IPS-NIHi11 (cell line): ENCODE measurements at places on chromosomes 6 and 20.

DNA sequence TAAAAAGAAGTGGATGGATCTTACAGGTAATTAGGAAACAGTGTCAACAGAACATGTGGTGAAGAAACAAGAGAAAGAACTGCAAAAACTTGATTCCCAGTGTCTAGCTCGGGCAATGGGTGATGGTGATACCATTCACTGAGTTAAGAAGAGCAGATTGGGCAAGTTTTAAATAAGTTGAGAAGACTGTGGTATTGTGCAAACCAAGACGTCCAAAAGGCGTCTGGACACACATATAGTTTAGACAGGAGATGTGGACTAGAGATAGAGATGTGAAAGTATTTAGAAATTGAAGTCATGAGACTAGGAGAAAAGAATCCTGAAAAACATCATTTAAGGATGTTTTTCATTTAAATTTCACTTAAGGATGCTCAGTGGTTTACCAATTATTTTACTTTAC is 53.9 kb downstream of the CDK19 start:
- no peak for DNase-seq

DNA sequence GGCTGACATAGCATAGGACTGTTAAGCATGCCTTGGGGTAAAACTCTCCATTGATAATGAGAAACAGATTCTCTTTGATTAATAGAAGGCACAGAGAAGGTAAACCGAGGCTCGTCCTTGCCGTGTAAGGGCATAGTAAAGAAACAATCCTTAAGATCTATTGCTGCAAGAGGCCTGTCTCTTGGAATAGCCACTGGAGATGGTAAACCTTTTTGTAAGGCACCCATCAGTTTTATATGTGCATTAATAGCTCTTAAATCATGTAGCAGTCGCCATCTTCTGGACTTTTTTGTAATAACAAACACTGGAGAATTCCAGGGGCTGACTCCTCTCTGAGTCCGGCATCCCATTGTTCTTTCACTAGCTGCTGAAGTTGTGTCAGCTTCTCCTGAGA is 8.4 kb upstream of the ABHD12 start:
- peak; percentile 57 for DNase-seq

DNA sequence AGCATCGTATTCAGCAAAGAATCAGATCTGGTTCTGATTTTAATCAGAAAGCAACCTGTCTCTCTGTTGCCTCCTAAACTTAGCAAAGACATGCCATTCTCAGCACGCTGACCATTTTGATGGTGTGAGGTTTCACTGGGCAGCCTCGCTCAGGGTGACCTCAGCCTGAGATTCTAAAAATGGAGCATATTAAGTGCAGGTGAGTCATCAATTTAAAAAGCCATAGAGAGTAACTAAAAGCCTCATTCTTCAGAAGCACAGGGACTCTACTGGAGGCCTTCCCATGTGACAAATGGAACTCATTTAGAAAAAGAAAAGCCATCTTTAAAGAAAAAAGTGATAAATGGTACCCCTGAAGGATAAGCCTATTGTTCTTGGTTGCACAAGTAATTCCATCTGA is 91.3 kb downstream of the FILIP1 start:
- peak; percentile 40 for DNase-seq

GRCh38 chr6:89853068-89853467 is 23.4 kb downstream of the CASP8AP2 start:
- no peak for DNase-seq

DNA sequence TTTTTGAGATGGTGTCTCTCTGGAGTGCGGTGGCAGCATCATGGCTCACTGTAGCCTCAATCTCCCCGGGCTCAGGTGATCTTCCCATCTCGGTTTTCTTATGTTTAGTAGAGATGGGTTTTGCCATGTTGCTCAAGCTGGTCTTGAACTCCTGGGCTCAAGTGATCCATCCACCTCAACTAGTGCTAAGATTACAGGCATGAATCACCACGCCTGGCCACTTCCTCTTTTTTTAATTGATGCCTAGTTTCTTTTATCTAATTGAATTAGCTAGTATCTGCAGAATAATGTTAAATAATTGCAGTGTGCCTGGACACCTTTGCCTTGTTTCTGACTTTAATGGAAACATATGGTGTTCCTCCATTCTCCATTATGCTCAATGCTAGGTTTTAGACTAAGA is 38.4 kb upstream of the SLC22A16 start:
- DNase-seq = no peak

DNA sequence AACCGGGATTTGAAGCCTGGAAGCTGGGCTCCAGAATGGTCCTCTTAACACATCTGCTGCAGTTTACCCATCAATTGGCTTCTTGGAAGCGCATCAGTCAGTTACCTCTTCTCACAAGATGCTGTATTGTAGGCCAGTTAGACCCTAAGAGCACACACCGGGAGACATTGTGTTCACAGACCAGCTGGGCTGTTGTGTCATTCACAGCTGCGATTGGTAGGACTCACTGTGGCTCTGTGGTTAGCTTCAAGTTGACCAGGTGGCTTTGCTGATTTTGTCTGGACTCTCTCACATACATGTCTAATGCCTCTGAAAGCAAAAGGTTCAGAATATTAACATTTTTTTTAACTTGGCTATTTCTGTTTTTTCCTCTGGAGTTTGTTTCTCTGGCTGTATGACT is 64.8 kb downstream of the SNX9 start:
- DNase-seq = no peak

GRCh38 chr20:35607003-35607735 is 8.5 kb upstream of the SPAG4 start:
- no peak for DNase-seq
